ENCODE measurements at places on chromosomes 16 and 17.

DNA sequence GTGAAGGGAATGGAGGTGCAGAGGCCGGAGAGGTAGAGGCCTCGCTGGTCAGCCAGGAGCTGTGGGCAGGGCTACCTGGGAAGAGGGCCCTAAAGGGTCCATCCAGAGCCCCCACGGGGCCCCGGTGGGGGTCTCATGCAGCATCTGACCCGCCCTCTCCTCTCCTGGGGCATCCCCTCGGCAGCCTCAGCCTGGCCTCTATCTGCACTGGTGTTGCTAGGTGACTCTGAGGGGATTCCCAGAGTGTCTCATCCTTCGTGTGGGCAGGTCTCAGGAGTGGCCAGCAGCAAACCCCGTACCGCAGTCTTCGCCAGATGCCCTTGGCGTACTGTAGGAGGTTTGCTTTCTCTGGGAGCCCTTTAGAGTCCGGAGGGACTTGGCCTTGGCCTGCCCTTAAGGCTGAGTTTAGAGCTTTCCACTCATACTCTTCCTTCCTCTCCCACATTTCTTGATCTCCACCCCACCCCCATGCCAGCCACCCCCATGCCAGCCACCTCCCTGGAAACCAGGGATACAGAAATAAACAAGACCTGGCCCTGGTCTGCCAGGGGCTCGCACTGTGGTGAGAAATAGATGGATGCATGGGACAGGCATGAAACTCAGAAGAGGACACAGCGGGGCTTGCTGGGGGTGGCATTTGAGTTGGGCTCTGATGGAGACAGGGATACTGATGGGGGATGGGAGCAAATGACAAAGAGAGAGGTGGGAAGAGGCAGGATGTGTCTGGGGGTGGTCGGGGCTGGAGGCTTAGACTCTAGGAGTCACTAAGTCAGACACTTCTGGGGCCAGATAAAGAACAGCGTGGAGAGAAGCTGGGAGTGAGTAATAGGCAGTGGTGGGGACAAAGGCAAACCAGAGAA is 9.9 kb downstream of the SLC5A10 start:
- DNase-seq, result no peak

GRCh38 chr17:8870406-8871040 is 3.0 kb upstream of the PIK3R6 start:
- DNase-seq, result no peak

GRCh38 chr17:67041941-67042899 is 2.1 kb upstream of the CACNG1 start:
- no peak for DNase-seq

GRCh38 chr16:54034684-54035083 is 251.9 kb downstream of the IRX3 start:
- DNase-seq, result no peak

- DNase-seq, result no peak
These were observed 45.7 kb downstream of the CMTM4 start for GRCh38 chr16:66650707-66651473.

- DNase-seq, result no peak
These were observed 71.4 kb downstream of the GNAO1 start for GRCh38 chr16:56262551-56263245.

GRCh38 chr17:70905796-70906195 is 736.5 kb downstream of the KCNJ2 start:
- no peak for DNase-seq

GRCh38 chr17:63911657-63912100 is 621 bp upstream of the CSHL1 start:
- no peak for DNase-seq

GRCh38 chr17:82050761-82051641 is 610 bp downstream of the RFNG start:
- no peak for DNase-seq

DNA sequence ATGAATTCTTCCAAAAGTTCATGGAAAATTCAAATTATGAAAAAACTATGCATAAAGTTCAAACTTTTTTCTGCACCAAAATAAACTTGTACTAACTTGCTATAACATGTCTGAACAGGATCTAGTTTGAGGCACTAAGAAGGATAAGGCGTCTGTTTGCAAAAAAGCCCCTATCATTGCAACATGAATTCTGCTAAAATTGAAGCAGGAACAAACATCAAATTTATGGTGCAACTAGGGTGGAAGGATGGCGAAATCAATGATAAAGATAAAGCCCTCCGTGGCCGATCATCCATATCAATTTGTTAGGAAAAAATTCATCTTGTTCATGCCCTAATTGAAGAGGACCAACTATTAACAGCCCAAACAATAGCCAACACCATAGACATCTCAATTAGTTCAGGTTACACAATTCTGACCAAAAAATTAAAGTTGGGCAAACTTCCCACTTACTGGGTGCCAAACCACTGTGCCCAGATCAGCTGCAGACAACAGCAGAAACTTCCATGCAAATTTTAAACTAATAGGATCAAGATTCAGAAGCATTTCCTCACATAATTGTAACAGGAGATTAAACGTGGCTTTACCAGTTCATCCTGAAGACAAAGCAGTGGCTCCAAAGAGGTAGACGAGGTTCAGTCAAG is 12.9 kb downstream of the IL21R start:
- DNase-seq, result no peak

DNA sequence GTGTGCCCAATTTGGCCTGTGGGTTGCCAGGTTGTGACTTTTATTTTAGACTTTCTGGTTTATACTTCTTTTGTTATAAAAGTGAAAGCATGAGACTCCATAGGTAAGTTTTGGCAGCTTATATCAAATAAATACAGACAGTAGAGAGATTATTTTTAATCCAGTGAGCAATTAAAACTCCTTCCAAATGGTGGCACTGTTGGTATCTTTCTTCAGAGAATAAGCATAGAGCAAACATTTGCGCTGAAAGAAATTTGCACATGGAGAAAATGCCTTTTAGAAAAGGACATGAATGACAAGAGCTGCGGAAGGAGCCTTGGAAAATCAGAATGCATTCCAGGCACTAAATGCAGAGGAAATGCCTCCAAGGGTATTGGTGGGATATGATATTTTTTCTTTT is 46.1 kb upstream of the DNAJA2 start:
- no peak for DNase-seq

GRCh38 chr16:30780549-30780948 is 6.5 kb downstream of the ZNF629 start:
- no peak for DNase-seq

GRCh38 chr17:1377334-1377733 is 22.7 kb downstream of the YWHAE start:
- no peak for DNase-seq

DNA sequence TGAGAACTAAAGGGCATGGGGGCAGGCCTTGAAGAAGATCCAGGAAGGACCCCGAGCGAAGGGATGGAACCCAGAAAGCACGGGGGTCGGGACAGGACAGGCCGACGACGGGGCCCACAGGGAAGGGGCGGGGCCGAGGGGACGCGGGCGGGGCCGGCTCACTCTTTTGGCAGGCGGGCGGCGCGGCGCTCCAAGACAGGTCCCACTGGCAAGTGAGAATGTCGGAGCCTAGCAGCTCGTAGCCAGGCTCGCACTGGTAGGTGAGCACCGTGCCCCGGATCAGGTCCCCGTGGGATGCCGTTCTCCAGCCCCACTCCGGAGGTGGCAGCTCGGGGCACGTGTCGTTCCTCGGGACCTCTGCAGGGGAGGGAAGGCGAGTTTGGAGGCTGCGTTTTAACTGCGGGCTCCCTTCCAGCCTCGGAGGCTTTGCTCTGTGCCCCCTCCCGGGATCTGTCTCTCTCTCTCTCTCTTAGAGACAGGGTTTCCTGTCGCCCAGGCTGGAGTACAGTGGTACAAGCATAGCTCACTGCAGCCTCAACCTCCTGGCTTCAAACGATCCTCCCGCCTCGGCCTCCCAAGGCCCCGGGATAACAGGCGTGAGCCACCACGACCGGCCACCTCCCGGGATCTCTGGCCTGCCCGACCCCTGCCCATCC is 13.7 kb upstream of the CDIPT start:
- DNase-seq, result no peak

DNA sequence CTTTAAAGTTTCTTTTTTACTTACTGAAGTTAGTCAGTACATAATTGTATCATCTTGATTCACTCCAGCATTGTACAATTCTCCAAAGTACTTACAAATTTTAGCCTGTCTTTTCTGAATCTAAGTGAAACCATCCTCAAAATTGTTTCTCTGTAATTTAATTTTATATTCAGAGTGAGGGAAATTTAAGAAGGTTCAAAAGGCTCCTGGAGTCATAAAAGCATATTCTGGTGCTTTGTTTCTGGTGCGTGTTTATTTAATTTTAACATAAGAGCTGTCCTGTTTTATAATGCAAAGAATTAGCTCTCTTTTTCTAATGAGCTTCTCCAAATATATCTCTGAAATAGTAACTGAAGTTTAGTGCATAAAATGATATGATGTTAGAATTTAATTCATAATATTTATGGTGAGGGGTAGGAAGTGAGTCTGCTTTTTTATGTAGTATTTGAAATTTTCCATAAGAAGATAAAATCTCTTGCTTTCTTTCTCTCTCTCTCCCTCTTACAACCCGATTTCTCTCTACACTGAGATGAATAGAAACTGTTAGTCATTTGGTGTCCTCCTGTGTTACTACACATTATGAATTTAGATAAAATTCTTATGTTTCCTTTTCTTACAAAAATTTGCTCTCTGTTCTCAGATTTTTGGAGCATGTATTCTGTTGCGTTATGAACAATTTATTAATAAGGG is 339.8 kb downstream of the BCAS3 start:
- no peak for DNase-seq

GRCh38 chr16:58855291-58855863 is 121.3 kb upstream of the GOT2 start:
- no peak for DNase-seq

- no peak for DNase-seq
These were observed 15.7 kb downstream of the IL34 start for GRCh38 chr16:70661918-70662641.

GRCh38 chr16:55773859-55774549 is 58.9 kb downstream of the CES1 start:
- no peak for DNase-seq

GRCh38 chr16:1979271-1980029 is 1.8 kb downstream of the NOXO1 start:
- DNase-seq, result no peak

DNA sequence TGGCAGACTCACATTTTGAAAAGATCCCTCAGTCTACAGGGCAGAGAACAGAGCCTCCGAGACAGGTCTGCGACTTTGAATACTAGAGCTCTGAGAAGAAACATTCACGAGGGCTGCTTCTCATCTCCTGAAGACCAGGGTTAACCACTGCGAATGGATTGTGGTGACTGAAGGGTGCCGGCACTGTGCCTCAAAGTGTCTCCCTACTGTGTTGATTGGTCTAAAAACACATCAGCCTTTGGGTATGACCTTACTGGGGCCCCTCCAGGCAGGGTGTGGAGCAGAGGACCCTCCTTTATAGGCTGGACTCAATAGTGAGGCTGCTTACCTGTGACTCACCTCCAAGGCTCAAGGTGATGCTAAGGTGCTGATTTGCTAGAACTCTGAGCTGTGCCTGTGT is 2.6 kb upstream of the LGALS9 start:
- no peak for DNase-seq

- DNase-seq, result no peak
These were observed 153.0 kb upstream of the CIBAR2 start for GRCh38 chr16:85265161-85265784.

DNA sequence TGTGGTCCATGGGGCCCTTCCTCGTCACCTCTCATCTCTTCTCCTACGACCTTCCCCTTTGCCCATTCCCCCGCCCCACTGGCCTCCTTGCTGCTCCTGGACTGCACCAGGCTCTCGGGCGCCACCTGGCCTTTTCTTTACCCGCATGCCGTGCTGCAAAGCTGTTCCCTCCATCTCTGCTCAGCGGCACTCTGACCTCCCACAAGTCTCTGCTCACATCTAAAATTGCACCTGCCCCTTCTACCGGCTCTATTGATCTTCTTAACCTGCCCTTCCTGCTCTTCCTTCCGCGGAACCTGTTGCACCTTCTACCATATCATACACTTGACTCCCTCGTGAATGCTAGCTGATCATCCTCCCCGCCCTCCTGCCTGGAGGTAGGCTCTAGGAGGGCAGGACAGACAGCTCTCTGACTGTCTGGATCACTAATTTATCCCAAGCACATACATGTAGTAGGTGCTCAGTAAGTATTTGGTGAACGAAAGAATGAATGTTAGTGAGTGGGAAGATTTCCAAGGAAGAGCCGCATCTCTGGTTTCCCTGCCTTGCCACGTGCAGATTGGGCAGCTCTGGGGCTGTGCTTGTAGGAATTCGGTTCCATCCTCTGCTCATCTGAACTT is 17.3 kb downstream of the DNAH17 start:
- no peak for DNase-seq

DNA sequence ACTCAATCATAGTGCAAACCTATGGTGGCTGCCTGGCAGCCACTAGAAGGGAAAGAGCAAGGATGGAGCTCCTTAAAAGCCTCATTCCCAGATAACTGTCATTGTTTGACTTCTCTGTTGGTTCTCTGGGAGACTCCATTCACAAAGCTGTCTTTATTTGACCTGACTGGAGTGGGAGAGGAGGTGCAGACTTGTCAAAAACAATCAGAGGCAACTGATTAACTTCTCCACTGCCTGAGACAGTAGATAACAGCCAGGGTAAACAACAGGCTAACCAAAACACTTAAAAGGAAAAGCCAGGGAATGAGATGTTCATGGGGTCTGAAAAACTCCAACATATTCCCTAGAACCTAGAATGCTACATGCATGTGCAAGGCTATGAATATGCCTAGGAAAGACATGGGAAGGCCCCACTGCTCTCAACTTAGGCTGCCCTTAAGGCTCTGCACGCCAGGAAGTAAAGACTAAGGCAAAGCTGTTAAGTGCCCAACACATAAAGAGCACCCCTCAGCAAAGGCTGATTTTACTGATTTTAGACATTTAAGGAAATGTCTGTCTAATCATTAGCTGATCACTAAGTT is 82.0 kb downstream of the TTC19 start:
- no peak for DNase-seq

- no peak for DNase-seq
These were observed 12.7 kb upstream of the CD300A start for GRCh38 chr17:74453665-74454196.

DNA sequence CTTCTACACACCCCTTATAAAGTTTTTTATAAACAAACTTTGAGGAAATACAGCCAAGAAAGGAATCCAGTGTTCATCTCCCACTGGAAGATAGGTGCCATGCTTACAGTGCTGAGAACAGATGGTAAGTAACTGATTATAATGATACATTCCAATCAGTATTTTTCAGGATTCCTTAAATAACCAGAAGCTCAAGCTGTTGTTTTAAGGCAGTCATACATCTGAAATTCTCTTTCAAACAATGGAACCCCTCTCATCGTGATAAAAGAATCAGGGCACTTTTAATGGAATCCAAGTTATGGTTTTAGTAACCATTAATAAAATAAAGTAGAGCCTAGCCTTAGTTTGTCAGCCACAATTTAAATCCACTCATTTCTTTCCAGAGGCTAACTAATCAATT is 56.1 kb upstream of the STAC2 start:
- no peak for DNase-seq

Data from cortex of kidney (tissue), 1 donor.